T follicular helper cell (primary cell): ENCODE measurements at places on chromosomes 5 and 9.

DNA sequence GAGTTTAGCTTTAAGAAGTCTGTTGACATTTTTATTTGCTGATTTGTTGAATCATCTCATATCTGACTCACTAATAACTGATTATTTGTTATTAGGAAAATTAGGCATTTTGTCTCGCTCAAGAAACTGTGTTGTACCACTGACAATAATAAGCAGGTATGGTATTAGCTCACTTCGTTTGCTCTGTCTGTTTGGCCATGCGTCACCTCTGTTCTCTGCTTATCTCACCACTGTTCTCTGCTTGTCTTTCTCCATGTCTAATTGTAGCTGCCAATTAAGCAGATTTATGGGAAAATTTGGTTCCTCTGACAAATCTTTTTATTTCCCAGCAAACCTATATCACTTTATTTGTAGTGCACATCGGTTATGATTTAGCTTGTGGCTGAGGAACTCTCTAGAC, 138.9 kb downstream of the WDR41 start:
- no peak for DNase-seq

GRCh38 chr5:133426264-133426663, 186.1 kb downstream of the FSTL4 start:
- no peak for DNase-seq

- DNase-seq = no peak
Measured at GRCh38 chr5:1125030-1125357, 13.1 kb upstream of the SLC12A7 start.

- no peak for DNase-seq
Measured at GRCh38 chr5:128671943-128672342, 133.9 kb upstream of the FBN2 start.

GRCh38 chr5:67052034-67052433, 144.6 kb downstream of the CD180 start:
- no peak for DNase-seq

DNA sequence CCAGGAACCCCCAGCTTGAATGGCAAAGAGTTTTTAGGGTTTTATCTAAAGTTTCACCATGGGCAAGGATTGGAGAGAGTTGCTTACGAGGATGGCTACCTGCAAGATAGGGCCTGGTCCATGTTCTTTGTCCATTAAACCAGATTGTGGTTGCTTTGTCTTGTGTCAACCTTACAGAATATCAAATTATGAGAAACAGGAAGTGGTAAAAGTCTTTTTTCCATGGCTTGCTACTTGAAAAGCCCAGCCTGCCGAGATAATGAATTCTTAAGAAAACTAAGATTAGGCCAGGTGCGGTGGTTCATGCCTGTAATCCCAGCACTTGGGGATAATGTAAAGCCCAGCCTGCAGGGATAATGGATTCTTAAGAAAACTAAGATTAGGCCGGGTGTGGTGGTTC, 24.4 kb downstream of the ZNF474 start:
- DNase-seq = no peak

DNA sequence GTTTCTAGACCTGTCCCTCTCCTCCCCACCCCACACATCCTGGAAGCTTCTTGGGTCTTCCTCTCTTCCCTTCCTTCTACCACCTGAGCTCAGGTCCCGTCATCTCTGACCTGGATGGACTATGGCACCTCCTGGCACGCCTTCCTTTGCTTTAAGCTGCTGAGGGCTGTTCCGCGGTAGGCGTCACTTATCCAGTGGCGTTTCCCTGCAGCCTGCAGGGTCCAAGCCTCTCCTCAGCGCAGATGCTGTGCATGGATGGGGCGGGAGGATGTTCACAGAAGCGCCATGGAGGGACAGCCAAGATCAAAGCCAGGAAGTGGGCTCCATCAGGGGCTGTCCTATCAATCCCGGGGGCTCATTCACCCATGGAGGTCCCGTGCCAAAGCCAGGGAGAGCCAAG, 23.8 kb upstream of the CNOT6 start:
- no peak for DNase-seq

- DNase-seq = no peak
Measured at GRCh38 chr5:143707806-143708205, 104.2 kb upstream of the HMHB1 start.

DNA sequence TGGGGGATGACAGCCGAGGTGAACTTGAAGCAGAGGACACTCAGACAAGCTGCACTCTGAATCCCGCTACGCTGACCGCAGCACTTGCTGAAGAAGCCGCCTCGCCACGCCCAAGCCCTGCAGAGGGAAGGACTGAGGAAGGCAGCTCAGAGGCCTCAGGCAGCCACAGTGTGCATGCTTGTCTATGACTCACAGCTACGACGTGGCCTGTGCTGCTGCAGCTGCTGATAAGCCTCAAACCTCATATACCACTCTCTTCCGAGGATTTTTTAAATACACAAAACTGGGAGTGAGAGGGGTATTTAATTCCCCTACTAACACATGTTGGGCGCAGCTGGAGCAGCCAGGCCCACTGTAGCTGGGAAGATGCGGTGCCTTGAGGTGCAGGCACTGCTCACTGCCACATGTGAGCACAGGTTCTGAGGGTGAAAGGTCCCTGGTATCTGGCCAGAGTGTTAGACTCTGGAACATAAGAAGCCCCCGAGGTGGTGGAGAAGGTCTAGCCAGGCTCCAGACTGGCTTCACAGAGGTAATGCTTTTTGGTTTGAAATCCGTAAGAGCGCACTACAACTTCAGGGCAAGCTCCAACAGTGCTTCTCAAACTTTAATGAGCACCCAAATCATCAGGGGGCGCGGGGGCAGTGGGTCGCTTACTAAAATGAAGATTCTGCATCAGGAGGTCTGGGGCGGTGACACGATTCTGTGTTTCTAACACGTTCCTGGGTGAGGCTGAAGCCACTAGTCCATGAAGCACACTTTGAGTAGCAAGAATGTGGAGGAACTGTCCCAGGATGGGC, 196.8 kb downstream of the AUH start:
- no peak for DNase-seq

- DNase-seq = no peak
Measured at GRCh38 chr5:154967421-154968024, 26.6 kb downstream of the MRPL22 start.

DNA sequence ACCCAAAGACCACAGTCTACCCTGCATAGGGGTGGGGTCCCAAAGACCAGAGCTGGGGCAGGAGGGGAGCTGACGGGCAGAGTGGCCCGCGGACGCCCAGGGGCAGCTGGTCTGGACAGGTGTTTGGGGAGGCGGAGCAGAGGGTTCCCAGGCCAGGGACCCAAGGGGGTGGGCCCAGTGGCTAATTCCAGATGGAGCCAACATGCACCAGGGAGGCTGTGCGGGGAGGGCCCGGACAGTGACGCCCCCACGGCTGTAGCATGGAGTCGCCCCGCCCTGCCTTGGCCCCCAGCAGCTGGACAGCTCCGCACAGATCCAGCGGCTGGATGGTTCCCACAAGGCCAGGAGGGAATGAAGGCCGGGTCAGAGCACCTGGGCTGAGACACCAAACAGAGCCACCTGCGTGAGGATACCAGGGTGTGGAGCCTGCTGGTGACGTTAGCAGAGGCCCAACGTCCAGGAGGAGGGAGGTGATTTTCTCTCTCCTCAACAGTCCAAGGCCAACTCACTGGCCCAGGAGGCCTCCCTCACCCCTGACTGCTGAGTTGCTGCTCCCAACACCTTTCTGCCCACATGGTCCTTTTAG, 55.3 kb upstream of the EGFL7 start:
- no peak for DNase-seq

- no peak for DNase-seq
Measured at GRCh38 chr9:103819936-103820335, 274.2 kb upstream of the SMC2 start.

DNA sequence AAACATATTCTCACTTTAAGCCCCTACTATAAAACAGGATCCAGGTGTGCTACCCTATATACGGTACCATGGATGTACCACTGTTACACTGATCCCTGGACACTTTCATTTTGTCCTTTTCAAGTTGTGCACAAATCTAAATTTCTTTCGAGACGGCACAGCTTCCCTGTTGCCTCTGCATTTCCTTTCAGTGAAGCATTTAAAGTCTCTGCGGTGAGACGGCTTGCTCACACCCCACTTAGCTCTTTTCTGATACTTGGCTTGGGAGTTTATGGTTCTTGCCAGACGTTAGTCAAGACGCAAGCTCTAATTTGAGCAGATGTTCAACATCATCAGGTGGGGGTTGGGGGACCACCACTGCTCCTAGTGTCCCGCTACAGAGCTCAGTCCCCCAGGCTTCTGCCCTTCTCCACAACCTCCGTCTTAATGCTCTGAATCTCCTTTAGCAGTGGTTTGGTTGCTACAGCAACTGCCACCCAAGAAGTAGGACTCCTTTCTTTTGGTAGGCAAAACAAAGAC, 15.8 kb downstream of the F2RL2 start:
- no peak for DNase-seq

DNA sequence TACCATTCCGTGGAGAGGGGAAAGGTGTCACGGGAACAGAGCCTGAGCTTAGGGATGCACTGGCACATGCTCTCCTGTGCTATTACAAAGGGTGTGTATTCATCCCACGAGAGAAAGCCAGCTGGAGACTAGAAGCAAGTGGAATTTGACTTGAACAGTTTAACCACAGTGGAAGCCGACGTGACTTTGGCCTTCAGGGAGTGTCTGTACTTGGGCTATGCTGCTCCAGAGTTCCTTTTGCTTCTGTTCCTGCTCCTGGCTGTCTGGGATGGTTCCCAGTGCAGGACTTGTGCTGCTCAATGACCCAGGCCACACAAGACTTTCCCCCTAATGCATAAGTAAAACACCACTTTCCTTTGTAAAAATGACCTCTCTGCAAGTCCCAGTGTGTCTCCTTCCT, 7.9 kb upstream of the NFIL3 start:
- no peak for DNase-seq

DNA sequence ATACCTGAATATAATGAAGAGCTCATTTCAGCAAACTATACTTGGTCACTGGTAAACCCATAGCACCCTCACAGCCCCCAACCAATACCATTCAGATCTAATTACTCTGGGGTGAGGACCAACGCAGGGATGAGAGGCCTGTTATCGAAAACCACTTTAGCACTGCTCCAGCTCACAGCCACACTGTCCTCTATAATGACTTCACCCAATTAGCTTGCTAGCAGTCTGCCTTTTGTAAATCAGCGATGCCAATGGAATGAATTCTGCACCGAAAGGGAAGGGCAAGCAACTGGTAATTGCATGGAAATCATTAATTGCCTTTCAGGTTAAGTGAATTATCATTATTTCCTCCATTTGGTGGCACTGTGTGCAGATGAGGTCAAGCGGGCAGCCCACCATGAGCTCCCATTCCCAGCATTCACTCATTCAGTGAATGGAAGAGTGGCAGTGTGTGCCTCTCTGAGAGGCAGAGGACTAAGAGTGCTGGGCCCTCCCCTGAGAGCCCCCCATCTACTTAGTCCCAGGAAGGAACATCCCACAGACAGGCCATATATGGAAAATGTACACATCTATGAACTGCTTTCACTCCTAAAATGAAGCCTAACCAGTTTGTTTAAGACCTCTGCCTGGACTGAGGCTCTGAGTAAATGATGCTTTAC, 262.1 kb downstream of the SPOCK1 start:
- no peak for DNase-seq

DNA sequence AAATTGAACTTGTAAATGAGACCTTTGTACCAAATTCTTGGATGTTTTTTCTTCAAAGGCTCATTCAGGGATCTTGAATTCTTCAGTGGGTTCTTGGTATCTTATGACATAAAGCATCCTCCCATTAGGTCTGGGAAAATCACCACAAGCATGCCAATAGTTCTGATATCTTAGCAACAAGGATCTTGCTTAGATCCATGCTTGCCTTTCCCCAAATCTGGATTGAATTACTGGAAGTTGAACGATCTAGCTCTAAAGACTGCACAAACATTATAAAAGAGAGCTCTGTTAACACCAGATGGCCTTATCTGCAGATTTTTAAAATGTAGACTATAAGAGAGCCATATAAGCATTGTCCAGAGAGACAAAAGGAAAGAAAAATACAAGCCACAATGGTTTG, 266.3 kb downstream of the RAB3C start:
- DNase-seq = no peak

DNA sequence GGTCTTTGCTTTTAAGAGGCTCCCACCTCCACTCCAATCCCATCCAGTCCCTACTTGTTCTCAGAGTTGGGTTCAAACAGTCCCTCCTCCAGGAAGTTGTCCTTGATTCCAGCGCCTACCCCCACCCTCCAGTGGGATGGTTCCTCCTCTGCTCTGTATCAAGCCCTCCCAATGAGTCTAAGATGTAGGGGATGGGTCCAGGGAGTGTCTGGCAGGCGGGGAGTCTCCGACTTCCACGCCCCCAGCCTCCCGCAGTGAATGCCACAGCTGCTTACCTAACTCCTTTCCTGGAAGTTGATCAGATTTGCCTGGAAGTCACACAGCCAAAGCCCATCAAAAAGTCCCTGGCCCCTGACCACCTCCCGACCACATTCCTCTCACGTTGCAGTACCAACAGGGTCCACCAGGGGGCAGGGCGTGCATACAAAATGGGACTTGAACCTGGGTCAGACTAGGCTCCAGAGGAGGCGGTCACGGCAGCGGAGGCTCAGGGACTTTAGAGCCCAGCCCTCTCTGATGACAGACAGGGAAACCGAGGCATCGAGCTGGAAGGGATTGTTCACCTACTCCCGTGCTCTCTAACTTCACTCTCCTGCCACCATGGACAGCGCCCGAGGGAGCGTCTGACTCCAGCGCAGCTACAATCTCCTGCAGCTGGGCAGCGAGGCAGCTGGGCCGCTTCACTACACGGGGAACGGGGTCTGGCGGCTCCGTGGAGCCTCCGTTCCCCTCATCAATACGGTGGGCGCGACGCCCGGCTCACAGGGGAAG, 25.0 kb upstream of the TDRD7 start:
- peak; percentile 41 for DNase-seq

GRCh38 chr9:108254236-108254635, 601.5 kb downstream of the ACTL7B start:
- no peak for DNase-seq

DNA sequence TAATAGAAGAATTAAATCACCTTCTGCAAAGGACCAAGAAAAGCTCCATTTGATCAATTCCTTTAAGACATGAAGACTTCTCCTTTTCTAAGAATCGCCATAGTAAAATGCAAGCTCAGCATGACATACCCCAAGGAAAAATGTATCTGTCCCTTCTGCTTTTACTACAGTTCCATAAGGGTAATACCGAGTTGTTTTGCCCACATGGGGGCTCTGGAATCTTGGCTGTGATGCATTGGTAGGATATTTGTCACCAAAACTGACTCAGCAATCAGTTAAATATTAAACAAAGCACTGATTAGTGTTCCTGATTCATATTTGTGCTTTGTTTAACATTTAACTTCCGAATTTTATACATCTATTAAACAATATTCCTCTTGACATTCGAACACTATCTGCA, 24.3 kb upstream of the KCNIP1 start:
- DNase-seq = no peak

- DNase-seq = no peak
Measured at GRCh38 chr9:130746434-130747212, 53.0 kb downstream of the EXOSC2 start.
